ENCODE measurements at places on chromosomes 11 and 22.
A peak's percentile ranks its signal among the peaks of the same experiment; 100 is the strongest.

DNA sequence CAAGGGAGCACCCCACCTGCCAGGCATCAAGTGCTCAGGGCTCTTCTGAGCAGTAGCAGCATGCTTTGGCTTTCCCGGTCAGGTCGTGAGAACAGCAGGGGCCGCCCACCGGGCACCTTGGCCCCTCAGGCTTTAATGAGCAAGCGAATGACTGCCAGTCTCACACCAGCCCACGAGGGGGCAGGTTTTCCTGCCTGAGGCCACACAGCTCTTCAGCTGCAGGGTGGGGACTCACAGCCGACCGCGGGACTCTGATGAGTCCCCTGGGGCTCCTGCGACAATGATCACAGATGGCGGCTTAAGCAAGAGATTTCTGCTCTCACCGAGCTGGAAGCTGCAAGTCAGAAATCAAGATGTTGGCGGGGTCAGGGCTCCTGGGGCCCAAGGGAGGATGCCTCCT is 14.3 kb upstream of the FGF19 start:
- DNase-seq = no peak

DNA sequence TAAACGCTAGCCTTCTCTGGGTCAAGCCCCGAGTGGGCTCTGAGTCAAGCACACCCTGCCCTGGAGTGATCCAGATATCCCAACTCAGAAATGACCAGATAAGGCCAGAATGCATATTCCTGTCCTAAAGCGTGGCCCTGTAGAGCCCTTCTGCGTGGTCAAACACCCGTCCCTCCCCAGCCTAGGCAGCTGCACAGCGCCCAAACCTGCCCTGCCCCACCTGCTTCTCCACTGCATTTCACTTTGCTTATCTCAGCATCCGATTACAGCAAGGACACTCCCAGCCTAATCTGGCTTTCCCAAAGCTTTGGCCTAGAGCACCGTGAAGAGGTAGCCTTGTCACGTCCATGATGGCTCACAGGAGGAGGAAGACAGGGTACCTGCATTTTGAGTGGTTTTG is 11.9 kb upstream of the TMPRSS4 start:
- no peak for DNase-seq

DNA sequence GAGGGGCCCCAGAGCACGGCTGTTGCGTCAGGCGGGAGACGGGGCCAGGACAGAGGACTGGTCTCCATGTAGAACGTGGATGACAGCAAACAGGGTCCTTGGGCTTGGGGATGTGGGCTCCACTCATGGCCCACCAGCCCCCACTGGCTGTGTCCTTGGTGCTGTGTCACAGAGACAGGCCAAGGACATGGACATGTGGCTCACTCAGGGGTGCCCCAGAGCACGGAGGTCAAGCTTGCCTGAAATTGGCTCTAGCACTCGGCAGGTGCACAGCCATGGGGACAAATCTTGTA is 14.4 kb downstream of the FADS2 start:
- DNase-seq = no peak

DNA sequence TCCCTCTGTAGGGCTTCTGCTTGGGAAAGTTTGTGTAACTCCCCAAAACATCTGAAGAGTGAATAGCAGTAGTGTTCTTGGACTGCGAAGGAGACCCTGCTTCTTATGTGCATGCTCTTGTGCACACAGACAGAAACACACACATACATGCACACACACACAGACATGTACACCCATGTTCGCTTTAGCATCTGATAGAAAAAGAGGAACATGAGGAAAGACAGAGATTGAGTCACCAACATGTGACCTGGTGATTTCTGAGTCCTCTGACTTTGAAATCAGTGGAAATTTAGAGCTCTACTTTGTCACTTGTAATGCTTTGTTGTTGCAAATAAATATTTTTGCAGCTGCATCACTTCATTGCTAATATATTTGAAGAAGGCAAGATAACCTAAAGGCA is 23.8 kb downstream of the CD44 start:
- DNase-seq = no peak

GRCh38 chr11:70625582-70626518 is 227.5 kb downstream of the CTTN start:
- peak; percentile 81 for DNase-seq

GRCh38 chr11:13009921-13010748 is 1.0 kb downstream of the RASSF10 start:
- no peak for DNase-seq

DNA sequence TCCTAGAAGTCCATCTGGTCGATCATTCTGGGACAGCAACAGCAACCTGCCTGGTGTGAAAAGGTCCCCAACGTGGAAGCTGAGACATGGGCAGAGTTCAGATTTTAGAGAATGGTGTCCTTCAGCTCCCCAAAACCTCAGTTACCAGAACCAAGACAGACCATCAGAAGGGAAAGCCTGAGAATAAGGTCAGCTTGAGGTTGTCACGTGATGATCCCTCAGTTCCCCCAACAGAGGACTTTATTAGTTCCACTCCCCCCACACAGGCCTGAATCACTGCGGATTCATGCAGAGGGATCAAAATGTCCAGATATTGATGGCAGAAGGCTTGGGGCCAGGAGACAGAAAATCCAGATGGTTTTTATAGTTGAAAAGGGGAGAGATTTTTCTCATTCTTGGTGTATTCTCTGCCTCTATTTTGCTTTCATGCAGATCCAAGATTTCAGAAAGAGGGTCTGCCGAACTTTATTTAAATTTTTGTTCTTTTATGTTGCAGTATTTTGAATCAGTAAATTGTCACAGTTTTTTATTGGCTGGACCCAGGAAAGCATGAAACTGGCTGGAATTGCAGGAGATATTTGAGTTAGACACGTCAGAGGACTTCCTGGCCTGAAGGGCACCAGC is 139.0 kb upstream of the NTM start:
- DNase-seq = no peak

- no peak for DNase-seq
Observed at GRCh38 chr11:26992031-26992541, 1.8 kb upstream of the FIBIN start.

DNA sequence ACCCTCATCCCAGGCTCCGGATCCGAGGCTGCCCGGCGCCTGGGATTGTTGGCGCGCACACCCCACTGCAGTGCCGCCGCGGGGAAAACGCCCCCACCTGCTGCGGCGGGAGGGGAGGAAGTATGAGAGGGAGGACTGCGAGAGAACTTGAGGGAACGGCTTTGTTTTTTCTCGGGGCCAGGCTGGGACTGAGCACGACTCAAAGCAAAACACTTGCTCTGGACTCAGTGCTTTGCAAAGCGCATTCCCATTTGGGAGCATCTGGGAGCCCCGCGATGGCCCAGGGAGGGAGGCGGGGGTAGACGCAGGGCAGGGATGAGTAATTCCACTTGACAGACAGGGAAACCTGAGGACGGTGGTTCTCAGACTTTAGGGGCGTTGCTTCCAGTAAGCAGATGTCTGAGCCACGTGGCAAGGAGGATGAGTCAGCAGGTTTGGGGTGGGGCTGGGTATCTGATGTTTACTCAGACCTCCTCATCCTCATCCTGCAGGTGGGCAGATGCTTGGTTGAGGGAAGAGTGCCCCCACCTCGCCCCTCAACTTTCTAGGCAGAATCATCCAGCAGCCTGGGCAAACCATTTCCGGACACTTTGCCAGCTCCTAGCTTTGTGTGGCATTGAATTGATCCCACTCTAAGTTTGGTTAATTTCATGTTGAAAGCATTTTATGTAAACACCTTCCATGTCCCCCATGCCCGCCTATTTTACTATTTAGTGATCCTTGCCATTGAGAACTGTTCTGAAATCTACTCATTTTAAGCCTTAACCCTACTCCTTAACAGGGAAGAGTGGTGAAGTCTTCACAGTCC is 1.5 kb downstream of the MIAT start:
- peak; percentile 74 for DNase-seq

- DNase-seq = no peak
Observed at GRCh38 chr22:29071261-29072045, 1.4 kb upstream of the KREMEN1 start.

DNA sequence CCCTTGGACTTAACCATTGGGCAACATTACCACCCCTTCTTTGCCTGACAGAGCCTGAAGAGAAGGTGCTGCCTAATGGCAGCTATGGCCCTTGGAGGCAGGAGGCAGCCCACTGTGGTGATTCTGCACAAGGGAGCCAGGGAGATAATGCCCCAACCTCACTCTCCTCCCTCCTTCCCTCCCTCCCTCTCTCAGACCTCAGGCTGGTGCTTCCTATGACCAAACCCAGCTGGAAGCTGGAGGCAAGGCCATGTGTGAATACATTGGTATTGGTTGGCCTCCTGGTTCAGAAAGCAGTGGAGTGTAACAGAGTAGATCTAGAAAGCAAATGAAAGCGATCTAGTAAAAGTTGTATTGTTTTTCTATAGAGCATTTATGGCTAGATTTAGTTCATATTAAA is 233.1 kb downstream of the CSNK2A3 start:
- DNase-seq = no peak

DNA sequence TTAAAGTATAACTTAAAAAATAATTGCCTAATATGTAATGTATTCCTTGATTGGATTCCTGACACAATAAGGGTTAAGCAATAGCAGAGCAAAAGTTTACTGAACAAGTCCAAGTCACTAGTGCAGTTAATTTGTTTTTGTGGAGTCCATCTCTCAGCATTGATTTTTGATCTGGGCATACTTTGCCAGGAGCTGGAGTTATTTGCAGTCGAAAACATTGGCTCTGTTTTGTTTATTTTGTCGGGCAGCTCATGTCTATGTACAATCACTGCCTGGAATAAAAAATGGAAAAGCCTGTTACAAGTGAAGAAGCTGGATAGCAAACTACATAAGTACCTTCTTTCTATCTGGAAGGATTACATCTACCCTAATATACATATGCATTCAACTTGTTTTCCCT is 625.2 kb downstream of the CNTN5 start:
- DNase-seq = no peak

- DNase-seq = no peak
Observed at GRCh38 chr11:126476977-126477376, 121.5 kb downstream of the ST3GAL4 start.

GRCh38 chr22:22866381-22867111 is 21.1 kb upstream of the IGLL5 start:
- no peak for DNase-seq

- DNase-seq = no peak
Observed at GRCh38 chr22:24161909-24162308, 19.4 kb upstream of the SUSD2 start.

GRCh38 chr11:125371431-125371935 is 124.6 kb downstream of the FEZ1 start:
- no peak for DNase-seq

- no peak for DNase-seq
Observed at GRCh38 chr11:17268902-17269301, 7.6 kb upstream of the NUCB2 start.

DNA sequence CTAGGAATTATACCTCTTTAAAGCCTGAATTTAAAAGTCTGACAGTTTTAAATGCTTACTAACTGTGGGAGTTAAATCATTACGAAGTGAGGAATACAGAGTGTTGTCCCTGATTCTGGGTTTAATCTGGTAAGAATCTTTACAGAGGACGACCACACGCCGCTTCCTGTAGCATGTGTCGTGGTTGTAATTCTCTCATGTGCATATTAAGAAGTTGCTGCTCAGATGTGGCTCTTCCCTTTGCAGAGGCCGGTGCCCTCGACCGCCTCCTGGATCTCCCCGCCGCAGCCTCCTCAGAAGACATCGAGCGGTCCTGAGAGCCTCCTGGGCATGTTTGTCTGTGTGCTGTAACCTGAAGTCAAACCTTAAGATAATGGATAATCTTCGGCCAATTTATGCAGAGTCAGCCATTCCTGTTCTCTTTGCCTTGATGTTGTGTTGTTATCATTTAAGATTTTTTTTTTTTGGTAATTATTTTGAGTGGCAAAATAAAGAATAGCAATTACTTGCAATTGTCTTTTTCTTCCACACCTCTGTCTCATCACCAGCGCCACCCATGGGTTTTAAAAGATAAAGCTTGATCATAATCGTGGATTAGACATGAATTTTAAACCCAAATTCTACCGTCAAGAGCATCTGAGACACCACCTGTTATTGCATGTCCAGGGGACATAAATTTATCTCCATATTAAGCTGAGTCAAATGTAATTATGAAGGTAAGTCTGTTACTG is 6.5 kb downstream of the GAL start:
- DNase-seq = no peak

DNA sequence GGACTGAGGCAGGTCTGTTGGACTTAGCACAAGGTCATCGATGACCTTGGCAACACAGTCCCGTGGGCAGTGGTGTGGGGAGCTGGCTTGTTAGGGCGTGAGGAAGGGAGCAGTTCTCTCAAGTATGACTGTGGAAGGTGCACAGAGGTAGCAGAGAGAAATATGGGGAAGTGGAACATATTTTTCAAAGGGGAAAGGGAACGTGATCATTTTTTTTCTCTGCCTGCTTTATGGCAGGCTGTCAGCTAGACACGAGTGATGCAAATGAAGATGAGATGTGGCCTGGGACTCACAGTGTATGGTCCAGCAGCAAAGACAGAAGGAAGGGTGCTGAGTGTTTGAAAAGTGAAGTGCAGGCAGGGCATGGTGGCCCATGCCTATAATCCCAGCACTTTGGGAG is 30.6 kb downstream of the ADAMTS8 start:
- DNase-seq = no peak

DNA sequence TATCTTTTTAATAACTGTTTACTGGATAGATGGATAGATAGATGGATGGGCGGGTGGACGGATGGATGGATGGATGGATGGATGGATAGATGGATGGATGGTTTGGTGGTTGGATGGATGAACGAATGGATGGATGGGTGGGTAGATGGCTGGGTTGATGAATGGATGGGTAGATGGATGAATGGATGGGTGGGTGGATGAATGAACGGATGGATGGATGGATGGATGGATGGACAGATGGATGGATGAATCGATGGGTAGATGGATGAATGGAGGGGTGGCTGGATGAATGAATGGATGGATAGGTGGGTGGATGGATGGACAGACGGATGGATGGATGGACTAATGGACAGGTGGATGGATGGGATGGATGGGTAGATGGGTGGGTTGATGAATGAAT is 13.8 kb upstream of the SLC22A12 start:
- no peak for DNase-seq

DNA sequence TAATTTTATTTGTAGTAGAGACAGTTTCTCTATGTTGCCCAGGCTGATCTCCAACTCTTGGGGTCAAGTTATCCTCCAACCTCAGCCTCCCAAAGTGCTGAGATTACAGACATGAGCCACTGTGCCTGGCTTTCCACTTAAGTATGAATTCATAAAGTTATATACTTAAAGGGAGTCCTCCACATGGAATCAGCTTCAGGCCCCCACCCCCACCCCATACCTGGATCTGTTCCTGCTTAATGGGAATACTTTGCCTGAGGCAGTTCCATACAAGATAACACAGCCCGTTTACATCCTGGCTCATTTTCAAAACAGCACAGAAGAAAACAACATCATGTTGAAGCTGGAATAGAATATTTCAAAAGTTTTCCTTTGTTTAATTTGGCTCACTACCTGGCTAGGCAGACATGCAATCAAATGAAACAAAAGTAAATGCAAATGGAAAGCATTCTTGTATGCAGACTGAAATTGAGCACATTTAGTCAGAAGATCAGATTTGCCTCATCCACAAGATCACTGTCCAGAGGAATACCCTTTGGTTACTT is 82.4 kb downstream of the FAT3 start:
- DNase-seq = no peak

GRCh38 chr11:22337596-22338485 is at the start of gene SLC17A6:
SLC17A6 (plus strand) TSS chr11:22338381; CDS start chr11:22338534, 153 bp downstream.
- no peak for DNase-seq

- no peak for DNase-seq
Observed at GRCh38 chr11:34343153-34343552, 14.7 kb downstream of the ABTB2 start.
